ENCODE measurements at places on chromosomes 5 and 9.
A peak's percentile ranks its signal among the peaks of the same experiment; 100 is the strongest.

DNA sequence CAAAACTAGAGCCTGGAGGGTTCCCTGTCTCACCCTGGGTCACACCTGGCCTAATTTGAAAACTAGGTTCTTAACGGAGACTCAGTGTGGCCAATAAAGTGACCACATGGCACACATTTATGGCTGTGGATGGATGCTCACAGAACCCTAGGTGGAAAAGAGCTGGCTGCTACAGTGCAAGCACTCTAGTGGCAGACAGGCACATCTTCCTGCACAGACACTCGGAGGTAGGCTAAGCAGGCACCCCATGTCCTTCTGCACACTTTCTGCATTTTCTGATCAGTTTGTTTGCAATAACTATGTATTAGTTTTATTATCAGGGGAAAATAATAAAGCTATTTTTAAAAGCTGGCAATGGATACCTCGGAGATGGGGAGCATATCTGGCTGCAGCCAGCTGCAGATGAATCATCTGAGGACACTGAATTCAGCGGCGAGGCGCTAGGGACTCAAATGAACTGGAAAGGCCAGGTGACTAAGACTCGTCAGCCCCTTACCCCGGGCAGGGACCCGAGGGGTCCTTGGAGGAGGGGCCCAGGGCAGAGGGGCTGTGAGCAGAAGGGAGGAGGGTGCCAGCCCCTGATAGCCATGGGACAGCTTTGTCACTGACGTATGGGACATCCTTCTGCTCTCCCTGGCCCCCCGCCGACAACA lies 96.2 kb downstream of the OLFM1 start:
- no peak for DNase-seq

DNA sequence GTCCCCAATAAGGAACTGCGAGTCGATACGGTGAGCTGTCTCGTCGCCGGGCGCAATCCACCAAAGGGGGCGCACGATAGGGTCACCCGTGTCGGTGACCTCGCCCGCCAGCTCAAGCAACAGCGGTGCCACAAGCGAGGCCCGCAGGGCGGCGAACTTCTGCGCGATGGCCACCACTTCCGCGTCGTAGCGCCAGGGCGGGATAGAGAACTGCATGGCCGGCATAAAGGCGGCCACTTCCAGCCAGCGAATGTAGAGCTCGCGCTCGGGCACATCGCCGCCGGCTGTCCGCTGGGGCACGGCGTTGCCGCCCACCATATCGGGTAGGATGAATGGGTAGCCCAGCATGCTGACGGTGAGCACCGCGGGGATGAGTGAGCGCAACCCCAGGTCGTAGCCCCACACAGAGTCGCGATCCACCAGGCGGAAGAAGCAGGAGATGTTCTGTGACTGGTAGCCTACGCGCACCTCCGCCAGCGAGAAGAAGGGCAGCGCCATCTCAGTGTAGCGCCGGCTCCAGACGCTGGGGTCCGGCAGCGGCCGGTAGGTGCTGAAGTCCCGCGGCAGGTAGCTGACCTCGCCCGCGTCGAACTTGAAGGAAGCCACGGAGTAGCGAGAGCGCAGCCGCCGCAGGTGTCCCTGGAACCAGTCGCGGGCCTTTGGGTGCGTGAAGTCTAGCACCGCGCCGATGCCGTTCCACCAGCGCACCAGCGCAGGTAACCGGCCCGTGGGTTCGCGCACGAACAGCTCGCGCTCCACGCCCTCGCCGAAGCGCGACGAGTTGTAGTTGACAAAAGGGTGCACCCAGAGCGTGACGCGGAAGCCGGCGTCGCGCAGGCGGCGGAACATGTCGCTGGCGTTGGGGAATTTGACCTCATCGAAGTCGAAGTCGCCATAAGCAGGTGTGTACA lies 5.5 kb downstream of the MYORG start:
- no peak for DNase-seq

DNA sequence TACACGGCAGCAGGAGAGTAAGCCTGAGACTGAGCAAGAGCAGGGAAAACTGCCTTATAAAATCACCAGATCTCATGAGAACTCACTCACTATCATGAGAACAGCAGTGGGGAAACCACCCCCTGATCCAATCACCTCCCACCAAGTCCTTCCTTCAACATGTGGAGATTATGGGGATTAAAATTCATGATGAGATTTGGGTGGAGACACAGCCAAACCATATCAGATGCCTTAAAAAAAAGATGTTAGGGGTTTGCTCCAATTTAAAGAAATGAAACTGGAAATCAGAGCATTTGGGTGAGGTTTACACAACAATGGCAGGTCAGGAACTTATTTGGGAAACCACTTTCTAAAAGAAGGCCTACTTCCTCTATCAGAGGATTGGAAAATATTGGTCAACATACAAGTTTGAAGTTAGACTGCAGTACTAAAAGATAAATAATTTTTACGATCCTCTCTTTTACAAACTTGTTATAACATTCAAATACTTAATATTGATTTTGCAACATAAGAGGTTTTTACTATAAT lies 105.1 kb downstream of the FBN2 start:
- DNase-seq = no peak

- DNase-seq = no peak
Observed at GRCh38 chr9:117063721-117064471, 351.0 kb downstream of the ASTN2 start.

GRCh38 chr9:38160613-38161215 lies 91.7 kb upstream of the SHB start:
- peak; percentile 35 for DNase-seq

GRCh38 chr9:20379804-20380225 lies 242.5 kb downstream of the MLLT3 start:
- DNase-seq = no peak

- DNase-seq = no peak
Observed at GRCh38 chr5:38660194-38660668, 103.8 kb upstream of the LIFR start.

All from astrocyte of the spinal cord (primary cell).